ENCODE measurements at places on chromosomes 16 and 17.

DNA sequence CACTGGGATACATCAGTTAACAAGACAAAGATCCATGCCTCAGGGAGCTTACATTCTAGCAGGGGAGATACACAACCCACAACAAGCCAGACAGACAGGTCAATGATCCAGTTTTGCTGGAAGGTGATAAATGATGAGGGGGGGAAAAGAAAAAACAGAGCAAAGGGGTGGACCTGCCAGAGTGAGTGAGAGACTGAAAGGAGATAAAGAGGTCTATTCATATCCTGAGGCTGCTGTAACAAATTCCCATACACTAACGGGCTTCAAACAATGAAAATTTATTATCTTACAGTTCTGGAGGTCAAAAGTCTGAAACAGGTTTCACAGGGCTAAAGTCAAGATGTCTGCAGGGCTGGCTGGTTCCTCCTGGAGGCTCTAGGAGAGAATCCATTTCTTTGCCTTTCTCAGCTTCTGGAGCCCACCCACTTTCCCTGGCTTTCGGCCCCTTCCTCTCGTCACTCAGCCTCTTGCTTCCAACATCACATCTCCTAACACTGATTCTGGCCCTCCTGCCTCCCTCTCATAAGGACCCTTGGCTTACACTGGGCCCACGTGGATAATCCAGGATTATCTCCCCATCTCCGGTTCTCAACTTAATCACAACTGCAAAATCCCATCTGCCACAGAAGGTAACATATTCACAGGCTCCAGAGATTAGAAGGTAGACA lies 81.5 kb downstream of the GAS7 start:
- DNase-seq = no peak

- no peak for DNase-seq
Observed at GRCh38 chr16:29146266-29146665, 161.4 kb downstream of the LAT start.

- no peak for DNase-seq
Observed at GRCh38 chr16:4075534-4075933, 40.7 kb downstream of the ADCY9 start.

- no peak for DNase-seq
Observed at GRCh38 chr16:74867281-74867849, 92.7 kb upstream of the FA2H start.

GRCh38 chr16:64540434-64540833 lies 581.4 kb downstream of the CDH11 start:
- no peak for DNase-seq

DNA sequence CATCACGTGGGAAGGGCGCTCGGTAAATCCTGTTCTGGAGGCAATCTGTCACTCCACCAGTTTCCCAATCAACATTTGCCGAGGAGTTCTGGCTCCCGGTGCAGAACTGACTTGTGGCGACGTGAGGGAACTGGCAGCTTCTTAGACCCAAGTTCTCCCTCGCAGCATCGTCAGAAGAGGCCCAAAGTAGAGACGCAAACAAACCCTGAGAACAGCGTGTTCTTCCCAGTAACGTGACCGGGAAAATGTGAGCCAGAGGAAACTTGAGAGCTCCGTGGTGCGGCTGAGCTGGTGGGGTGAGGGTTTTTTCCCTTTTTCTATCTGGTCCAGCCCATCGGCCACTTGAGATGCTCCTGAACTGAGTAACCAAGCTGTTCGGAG lies 158.9 kb upstream of the CACNG5 start:
- DNase-seq = no peak

DNA sequence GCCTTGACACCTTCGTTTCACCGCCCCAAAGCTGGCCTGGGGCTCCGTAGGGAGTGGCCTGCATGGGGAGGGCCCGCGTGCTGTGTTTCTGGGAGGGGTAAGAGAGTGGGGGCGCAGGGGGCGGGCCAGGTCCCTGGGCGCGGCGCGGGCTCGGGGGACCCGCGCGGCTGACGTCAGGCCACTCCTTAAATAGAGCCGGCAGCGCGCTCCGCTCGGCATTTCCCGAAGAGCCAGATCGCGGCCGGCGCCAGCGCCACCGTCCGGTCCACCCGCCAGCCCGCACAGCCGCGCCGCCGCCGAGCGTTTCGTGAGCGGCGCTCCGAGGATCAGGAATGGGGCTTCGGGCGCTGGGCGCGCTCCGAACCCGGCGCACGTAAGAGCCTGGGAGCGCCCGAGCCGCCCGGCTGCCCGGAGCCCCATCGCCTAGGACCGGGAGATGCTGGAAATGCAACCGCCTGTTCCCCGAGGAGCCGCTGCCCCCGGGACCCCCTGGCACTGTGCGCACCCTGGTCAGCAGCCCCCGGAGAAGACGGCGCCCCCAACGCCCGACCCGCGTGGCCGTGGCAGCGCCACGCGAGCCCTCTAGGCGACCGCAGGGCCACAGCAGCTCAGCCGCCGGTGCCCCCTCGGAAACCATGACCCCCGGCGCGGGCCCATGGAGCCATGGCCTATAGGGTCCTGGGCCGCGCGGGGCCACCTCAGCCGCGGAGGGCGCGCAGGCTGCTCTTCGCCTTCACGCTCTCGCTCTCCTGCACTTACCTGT lies at the start of gene HS3ST2:
TSS of gene HS3ST2 (plus strand) at position 215 of the 763 bp plus-strand sequence. CDS start at position 664, 449 bp downstream.
- no peak for DNase-seq

GRCh38 chr16:55494994-55495421 lies 13.9 kb upstream of the LPCAT2 start:
- DNase-seq = no peak

DNA sequence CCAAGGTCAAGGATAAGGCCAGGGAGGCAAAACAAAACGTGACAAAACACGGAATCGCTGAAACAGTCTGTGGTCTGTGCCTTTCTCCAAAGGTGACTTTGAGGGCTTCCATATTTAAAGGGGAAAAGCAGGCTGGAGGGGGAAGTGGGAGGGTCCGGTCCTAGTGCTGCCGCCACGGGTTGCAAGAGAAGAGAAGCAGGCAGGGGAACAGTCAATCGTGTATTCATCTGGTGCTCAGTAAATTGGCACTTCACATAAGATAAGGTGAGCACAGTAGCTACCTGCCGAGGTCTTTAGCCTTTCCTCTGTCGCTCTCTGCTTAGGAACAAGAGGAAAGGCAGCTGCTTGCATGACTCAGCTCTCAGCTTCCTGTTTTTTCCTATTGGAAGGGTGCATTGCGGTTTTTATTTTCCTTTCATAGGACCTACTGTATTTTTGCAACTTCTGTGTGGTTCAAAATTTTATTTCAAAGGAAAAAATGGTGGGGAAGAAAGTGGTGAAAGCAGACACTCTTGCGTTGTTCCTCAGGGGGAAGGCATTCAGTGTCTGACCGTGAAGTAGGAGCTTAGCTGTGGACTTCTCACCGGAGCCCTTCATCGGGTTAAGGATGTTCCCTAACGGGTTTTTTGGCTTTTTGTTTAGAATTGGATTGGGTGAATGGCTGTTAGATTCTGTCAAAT lies 7.1 kb upstream of the LGALS3BP start:
- DNase-seq = peak; percentile 51

DNA sequence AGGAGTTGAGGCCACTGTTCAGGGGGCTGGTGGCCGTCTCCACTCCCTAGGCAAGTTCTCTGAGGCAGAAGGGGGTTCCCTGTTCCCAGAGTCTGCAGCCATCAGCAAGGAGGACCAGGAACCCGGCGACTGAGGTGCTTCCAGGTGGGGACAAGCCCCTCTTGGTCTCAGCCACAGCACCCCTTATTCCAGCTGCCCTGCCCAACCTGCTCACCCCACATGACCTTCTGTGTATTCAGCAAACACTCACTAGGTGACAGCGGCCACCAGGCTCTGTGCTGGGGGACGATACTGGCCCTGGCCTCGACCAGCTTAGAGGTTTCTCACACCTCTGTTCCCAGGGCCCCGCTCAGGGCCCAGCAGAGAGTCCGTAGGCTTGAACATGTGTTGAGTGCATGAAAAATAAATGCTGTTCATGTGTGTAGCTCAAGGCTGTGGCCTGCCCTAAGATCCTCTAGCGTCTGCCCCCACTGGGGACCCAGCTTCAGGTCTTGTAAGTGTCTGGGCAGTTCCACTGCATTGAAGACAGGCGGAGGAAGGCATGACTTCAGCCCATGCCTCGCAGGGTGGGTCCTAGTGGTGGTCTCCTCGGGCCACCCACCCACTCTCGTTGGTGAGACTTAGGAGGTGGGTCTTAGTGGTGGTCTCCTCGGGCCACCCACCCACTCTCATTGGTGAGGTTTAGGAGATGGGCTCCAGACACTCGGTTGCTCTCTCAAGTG lies 44.2 kb downstream of the NT5M start:
- DNase-seq = no peak

- DNase-seq = no peak
Observed at GRCh38 chr16:3963203-3963602, 82.7 kb upstream of the CREBBP start.

DNA sequence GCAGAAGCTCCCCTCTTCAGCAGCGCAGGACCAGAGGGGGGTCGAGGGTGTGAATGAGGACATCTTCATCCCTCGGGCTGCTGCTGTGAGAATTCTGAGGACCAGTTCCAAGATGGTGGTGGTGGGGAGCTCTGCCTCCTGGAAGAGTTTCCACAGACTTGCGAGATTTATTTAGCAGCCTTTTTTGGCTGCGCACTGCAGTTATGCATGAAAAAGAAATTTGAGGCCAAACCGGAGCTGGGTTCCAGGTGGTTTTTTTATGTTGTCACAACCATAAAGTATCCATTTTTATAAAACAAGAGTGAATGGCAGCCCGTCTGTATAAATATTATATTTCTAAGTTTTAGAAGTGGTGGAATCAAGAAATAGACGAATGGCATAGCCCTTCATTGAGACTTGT lies 76.9 kb upstream of the CLEC18A start:
- DNase-seq = no peak

DNA sequence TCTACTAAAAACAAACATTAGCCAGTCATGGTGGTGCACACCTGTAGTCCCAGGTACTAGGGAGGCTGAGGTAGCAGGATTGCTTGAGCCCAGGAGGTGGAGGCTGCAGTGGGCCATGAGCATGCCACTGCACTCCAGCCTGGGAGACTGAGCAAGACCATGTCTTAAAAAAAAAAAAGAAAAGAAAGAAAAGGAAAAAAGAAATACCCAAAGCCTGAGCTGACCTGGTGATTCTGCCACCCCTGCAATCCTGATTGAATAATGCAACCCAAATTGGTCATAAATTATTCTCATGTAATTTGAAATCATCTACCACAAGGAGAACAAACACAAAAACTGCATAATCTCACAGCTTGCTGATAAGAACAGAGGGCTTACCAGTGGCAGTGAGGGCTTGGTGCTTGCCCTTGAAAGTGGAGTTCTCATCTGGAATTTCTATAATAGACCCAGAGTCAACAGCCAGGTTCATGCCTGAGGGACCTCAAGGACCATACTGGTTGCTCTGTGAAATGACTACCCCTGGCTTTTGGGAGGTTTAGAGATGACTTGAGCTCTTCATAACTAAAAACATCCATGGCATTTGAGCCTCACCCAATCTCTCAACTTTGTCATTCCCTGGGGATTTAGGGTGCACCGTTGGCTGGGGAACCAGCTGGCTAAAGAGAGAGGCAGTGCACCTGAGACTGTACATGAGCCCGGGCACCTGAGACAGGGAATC lies 35.4 kb upstream of the TMC5 start:
- DNase-seq = no peak

- DNase-seq = no peak
Observed at GRCh38 chr16:70685061-70685937, 554 bp downstream of the MTSS2 start.

- no peak for DNase-seq
Observed at GRCh38 chr16:70520612-70521297, 2.6 kb downstream of the COG4 start.

DNA sequence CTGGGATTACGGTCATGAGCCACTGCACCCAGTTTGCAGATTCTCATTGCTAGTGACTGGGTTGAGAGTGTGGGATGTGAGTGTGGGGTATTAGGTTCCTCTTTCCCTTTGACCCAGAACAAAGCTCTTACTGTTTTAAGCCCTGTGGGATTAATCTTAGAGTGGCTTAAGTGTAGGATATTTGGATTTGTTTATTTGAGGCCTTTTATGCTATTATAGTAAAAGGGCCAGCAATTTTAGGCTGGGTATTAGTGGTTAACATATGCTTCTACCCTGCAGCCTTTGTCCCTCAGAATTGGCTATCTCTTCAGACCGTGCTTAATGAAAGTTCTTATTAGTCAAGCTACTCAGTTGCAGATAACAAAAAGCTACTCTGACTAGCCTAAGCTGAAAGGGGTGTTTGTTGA lies 3.2 kb downstream of the SGF29 start:
- no peak for DNase-seq

Measured in SW 1271 (cell line).